ENCODE measurements at places on chromosomes 16 and 17.
A peak's percentile ranks its signal among the peaks of the same experiment; 100 is the strongest.

DNA sequence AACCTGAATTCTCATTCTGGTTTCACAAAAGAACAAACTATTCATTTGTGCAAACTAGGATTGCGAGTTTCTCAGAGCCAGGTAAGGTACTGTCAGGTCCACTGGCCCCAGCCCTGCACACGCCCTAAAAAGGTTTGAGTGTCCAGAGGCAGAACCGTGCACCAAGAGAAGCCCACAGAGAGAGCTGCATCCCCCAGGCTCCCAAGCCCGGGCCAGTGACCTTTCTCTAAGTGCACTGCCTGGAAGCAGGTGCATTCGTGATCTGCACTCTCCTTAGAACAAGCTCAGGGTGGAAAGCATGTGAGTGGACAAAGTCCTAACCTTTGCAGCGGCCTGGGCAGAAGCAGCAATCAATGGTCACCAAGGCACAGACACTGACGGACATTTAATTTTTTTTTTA lies 26.8 kb downstream of the MEAK7 start:
- no peak for DNase-seq

DNA sequence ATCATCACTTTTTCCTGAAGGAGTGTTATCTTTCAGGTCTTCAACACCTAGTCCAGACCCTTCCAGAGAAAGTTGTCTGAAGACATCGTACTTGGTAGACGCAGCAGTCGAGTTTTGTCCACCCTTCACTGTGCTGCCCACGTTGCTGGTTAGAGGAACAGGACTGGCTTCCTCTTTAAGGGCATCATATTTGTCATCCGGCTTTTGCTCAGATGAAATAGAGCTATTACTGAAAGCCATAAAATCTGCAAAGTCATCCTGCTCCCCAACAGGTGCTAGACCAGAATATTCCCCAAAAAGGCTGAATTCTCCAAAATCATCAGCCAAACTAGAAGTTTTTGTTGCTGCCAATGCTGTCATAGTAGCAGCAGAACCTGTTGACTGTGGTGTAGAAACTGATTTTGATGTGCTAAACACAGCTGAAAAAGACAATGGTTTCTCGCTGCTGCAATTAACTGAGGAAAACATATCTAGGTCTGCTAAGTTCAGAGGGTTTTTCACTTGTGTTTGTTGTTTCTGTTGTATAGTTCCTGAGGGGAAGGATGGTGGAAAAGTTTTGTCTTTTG lies 55.7 kb downstream of the SYNRG start:
- DNase-seq, result no peak

DNA sequence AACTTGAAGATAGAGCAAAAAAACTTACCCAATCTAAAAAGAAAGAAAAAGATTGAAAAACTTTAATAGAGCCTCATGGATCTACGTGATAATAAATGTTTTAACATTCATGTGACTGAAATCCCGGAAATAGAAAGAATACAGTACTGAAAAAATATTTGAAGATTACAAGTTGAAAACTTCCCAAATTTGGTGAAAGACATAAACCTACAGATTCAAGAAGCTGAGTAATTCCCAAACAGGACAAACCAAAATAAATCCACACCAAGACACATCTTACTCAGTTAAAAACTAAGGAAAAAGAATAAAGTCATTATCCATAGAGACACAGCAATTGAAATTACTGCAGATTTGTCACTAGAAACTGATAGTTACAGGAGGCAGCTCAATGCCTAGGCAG lies 121.8 kb upstream of the NUDT7 start:
- no peak for DNase-seq

GRCh38 chr17:2700491-2701141 lies 10.9 kb downstream of the CLUH start:
- DNase-seq, result no peak

DNA sequence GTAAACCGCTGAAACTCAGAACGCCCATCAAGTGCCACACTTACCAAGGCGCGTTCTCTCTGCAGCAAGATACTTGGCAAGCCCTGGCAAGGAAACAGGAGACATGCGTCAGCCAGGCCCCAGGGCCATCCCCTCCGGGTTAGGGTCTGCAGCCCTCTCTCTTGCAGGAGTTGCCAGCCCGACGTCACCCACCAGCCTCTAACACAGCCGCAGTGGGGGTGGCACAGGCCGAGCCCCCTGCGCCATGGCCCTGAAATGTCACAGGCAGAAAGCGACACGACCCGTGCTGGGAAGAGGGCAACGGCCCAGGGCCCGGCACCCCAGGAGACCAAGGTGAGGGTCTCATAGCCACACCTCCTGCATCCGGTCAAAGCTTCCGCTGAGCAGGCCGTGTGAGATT lies 21.9 kb downstream of the ELAC2 start:
- no peak for DNase-seq

- no peak for DNase-seq
Measured at GRCh38 chr16:82899731-82900450, 273.1 kb downstream of the CDH13 start.

GRCh38 chr16:85349365-85350145 lies 237.3 kb upstream of the CIBAR2 start:
- no peak for DNase-seq

GRCh38 chr16:56910112-56910511 lies 21.8 kb upstream of the HERPUD1 start:
- no peak for DNase-seq

GRCh38 chr17:72928454-72929136 lies 163.9 kb downstream of the SLC39A11 start:
- no peak for DNase-seq

- DNase-seq, result no peak
Measured at GRCh38 chr17:38906460-38907228, 18.8 kb upstream of the LASP1NB start.

DNA sequence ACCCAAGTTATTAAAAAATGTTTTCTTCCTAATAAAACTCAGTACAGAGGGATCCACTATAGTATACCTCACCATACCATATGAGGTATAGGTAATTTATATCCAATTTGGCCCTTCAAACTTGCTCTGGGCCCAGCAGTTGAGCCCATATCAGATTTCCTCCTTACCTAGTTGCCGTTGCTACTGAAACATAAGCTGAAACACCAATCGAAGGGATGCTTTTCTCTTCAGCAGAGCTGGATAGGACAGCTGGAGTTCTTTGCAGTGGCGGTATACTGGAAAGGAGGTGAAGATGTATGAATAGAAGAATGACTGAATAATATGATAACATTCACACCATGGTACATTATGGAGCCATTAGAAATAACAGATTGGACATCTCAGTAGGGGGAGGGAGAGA lies 42.7 kb downstream of the TNRC6C start:
- no peak for DNase-seq

DNA sequence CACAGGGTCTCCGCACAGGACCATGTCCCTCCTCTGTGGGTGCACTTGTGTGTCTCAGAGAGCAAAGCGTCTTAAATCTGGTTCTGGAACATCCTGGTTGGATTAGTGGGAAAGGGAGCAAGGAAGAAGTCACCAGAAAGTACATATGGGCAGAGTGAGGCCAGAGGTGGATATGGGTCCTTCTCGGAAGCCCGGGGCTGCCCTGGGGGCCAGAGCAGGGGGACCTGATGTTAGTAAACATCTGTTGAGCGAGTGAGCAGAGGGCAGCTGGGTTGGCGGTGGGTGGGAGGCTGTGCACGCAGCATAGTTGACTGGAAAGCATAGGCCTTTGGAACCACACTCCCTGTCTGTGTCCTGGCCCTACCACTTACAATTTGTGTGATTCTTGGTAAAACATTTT lies 22.7 kb downstream of the UNC13D start:
- DNase-seq, result no peak

GRCh38 chr16:17461951-17462729 lies 8.6 kb downstream of the XYLT1 start:
- no peak for DNase-seq

DNA sequence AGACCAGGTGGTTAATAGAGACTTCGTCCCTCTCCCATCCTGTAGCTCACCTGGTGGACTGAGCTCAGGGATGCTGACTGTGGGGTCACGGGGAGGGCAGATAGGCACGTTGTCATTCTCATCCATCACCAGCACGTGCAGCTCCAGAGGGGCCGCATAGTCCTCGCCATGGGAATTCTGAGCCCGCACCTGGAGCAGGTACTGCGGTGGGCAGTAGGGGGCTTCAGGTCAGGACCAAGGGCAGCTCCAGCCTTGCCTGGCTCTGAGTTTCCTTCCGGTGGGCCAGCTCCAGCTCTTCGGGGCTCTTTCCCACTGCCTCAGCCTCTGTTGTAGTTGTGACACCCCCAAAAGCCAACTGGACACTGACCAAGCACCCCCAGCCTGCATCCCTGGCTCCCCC lies 5.6 kb downstream of the CDH16 start:
- no peak for DNase-seq

DNA sequence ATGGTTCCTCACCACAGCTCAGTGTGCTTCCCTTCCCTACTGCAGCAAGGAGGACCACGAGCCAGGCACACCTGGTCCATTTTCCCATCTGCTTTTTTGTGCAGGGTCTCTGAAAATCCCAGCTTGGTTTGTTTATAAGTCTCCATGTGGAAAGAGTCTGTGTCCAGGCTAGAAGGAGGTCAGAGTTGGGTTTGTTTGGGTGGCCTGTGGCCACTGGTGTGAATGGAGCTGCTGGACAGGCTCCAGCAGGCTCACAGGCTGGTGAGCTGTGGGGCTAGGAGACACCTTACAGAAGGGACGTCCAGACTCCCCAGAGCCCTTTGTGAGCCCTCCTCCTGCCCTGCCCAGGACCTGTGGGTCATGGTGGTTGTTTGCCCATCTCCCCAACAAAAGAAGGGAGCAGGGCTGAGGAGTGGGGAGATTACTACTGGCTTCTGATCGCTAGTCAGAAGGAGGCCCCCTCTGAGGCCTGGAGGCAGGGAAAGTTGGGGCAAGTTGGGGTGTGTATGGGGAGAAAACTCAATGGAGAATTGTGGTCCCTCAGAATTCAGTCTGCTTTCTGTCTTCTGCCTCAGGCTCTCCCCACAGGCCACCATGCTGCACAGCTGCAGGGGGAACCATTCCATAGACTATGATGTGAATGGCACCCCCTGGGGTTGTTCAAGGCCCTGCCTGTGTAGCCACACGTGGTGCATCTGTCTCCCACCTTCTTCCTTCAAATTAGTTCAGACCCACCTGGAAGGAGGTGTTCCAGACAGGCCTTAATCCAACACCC lies 4.1 kb downstream of the RARA start:
- no peak for DNase-seq

- DNase-seq, result peak; percentile 95
Measured at GRCh38 chr17:19958023-19958422, 19.6 kb downstream of the AKAP10 start.

- no peak for DNase-seq
Measured at GRCh38 chr17:10398352-10398751, 23.4 kb downstream of the MYH8 start.

- DNase-seq, result no peak
Measured at GRCh38 chr16:72961863-72962262, 86.1 kb downstream of the ZFHX3 start.

- DNase-seq, result no peak
Measured at GRCh38 chr17:17509601-17510425, 13.6 kb upstream of the RASD1 start.

- DNase-seq, result no peak
Measured at GRCh38 chr17:1604831-1605528, 23.7 kb downstream of the SLC43A2 start.

GRCh38 chr16:69166221-69166833 lies 20.6 kb upstream of the SNTB2 start:
- DNase-seq, result peak; percentile 46

DNA sequence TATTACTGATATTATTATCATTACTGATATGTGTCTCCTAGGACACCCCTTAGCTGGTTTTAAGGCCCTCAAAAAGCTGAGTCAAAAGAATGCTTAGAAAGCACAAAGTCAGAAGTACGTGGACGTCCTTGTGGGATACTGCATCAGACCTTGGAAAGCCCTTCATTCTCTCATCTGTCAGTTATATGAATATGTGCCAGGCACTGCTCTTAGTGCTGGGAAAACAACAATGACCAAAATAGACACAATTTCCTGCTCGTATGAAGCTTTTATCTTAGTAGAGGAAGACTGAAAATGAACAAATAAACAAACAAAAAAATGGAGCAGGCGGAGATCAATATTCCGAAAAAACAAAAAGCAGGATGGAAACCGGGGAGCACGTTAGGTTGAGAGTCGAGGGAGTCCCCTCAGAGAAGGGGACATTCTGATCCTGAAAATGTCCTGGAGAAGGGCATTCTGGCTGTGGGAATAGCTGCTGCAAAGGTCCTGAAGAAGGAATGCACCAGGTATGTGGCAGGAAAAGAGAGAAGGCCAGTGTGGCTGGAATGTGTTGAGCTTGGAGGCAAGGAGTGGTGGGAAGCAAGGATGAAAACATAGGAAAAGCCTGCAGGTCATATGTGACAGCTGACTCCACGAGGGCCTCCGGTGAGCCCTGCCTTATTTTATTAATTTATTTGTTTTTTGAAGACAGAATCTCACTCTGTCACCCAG lies 15.5 kb upstream of the TMEM94 start:
- DNase-seq, result no peak

GRCh38 chr16:81698310-81698641 lies 80.8 kb upstream of the PLCG2 start:
- DNase-seq, result no peak

DNA sequence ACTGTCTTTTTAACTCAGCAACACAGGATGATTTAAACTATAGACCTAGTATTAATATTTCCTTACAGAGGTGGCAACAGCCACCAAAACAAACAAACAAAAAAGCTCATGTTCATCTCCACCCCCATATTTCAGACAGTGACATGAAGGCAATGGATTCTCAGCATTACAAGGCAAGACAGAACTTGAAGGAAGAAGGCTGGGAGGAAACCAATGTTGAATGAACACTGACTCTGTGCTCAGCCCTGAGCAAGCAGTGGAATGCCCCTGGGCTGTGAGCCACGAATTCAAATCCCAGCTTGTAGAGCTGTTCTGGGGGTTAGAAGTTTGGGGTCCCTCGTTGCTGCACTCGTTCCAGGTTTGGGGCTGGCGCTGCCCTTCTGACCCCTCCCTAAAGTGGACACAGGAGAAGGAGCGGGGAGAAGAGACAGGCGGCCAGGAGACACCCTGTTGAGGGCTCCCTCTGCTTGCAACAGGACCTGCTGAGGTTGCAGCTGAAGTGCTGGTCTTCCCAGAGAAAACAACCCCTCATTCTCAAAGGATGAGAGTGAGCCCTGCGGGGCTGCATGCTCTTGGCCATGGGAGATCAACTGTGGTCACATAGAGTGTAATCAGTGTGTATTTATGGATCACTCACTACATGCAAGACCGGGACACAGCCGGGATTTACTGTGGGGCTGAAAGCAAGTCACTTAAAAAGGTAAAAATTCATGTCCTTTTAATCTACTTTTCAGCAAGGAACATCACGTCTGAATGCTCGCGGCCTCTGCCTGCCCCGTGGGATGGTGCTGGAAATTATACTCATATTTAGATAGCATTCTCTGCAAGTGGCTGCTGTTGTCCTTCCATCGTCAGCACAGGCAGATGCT lies 34.3 kb downstream of the MYH3 start:
- no peak for DNase-seq

DNA sequence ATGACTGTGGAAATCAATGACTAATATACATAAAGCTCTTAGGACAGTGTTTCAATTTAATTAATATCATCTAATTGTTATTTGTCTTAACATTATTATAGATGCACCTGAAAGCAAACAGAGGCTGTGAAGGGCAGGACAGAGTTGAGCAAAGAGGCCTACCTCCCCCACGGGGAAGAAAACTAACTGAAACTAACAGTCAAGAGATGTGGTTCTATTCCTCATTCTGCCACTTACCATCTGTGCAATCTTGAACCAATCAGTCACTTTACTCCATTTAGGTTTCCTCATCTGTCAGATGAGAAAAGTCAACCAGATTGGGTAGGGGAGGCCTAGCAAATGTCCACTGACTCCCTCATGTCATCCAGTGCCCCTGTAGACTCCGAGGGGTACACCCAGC lies 59.1 kb downstream of the C17orf67 start:
- DNase-seq, result no peak

- peak; percentile 60 for DNase-seq
Measured at GRCh38 chr16:46607529-46607928, 13.7 kb downstream of the SHCBP1 start.

Data from fibroblast of skin of back (primary cell).